ENCODE measurements at places on chromosomes 7 and 10.

DNA sequence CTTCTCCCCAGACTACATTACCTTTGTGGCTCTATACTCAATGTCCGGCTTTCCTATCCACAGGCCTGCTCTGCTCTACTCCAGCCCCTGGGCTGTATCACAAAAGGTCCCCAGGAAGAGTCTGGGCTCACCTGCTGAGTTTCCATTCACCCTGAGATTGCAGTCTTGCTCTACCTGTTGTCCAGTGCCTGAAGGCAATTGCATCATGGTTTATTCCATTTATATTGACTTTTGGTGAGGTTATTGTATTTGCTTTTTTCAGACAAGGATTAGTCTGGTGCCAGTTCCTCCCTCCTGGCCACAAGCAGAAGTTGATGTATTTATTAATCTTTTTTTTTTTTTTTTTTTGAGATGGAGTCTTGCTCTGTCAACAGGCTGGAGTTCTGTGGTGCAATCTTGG is 273.1 kb downstream of the XPNPEP1 start:
- DNase-seq: no peak

- no peak for DNase-seq
These were observed 16.5 kb upstream of the ARL4A start for GRCh38 chr7:12670743-12671520.

- no peak for DNase-seq
These were observed 34.0 kb upstream of the SLC35B4 start for GRCh38 chr7:134350709-134351108.

DNA sequence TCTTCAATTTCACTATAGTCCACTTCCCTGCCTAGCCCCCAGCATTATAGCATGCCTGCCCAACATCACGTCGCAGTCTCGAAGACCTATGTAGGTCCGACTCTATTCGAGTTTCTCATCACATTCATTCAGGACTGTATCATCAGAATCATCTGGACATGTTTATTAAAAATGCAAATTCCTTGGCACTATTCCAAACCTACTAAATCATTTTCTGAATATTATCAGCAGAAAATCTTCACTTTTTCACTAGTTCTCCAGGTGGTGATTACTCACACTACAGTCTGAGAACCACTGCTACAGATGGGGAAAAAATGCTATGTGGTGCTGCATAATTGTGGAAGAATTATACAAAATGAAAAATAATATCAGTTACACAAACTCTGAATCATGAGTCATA is 29.3 kb upstream of the ETV1 start:
- DNase-seq: no peak

- no peak for DNase-seq
These were observed 4.5 kb downstream of the ZSCAN25 start for GRCh38 chr7:99621271-99621670.

- no peak for DNase-seq
These were observed 19.4 kb downstream of the GATA3 start for GRCh38 chr10:8073691-8074416.

- no peak for DNase-seq
These were observed 167.8 kb upstream of the CXCL12 start for GRCh38 chr10:44552726-44553125.

GRCh38 chr10:38007991-38008390 is 2.5 kb upstream of the ZNF33A start:
- DNase-seq: no peak

DNA sequence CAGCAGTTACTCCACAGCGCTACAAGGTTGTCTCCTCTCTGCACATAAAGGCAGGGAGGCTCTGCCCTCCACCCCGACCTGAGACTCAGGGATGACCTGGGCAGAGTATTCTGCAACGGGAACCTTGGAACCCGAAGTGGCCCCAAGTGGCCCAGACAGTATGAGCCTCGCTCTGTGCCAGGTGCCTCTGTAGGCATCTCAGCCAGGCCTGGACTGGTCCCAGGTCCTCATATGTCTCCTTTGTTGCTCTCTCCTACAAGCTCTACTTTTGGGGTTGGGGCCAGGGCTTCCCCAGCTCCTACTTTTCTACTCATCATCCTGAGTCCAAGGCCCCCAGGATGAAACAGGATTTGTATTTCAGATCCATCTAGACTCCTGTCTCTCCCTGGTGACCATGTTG is 241.5 kb upstream of the PRSS1 start:
- no peak for DNase-seq

GRCh38 chr7:24718977-24719491 is 38.2 kb downstream of the GSDME start:
- no peak for DNase-seq
